ENCODE measurements at places on chromosomes 5 and 9.

DNA sequence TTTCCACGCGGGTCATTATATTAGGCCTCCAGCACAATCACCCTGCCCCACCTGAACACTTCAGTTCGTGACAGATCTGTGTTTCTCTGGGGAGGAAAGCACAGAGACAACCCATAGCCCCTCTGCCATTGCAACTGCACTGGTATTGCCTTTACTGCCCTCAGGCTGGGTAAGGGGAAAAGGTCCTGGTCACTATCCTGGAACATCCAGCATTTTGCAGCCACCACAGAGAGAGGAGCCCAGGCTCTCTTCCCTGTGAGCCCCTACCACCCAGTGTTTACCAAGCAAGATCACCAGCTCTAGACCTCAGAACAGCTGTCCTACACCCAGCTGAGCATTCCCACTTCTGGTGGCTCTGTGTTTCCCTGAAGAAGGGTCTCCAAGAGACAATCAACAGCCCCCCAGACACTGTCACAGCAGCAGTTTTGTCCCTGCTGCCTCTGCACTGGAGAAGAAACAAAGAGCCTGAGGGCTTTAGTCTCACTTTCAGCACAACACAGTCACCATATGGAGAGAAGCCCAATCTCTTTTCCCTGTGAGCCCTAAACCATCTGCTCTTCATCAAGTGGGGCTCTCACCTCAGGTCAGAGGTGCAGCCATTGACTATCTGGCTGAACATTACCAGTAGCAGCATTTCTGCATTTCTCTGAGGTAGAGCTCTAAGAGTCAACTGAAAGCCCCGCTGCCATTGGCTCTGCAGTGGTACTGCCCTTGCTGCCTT lies 655.2 kb upstream of the FAM174A start:
- DNase-seq, result no peak

- DNase-seq, result no peak
These were observed 22.7 kb downstream of the CHD1 start for GRCh38 chr5:98905857-98906688.

DNA sequence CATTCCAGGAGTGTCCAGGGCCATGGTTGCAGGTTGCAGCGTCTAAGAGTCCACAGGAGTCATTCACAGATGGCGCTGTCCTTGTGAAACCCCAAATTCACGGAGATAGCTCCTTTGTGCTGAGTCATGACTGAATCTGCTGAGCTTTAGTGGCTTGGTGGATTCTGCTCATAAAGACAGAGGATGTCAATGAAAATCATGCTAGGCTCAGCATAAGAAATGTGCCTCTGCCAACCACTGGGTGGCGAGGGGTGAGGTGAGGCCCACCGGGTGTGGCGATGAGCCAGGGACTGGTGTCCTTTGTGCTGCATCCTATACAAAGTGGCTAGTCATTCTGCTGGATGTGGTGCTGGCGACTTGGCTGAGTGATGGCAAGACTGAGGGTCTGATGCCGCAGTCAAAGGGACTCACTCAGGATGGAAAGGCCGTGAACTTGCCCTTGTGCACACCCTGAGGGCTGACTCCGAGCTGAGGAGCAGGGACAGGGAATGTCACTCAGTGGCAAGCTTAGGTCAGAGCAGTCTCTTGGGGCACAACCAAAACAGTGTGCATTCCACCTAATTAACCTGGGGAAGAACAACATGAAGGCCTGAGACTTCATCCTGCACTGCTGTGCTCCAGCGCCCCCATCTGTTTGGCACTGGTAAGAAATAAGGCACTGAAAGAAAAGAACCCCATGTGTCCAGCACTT lies 71.5 kb downstream of the DAP start:
- peak; percentile 85 for DNase-seq

DNA sequence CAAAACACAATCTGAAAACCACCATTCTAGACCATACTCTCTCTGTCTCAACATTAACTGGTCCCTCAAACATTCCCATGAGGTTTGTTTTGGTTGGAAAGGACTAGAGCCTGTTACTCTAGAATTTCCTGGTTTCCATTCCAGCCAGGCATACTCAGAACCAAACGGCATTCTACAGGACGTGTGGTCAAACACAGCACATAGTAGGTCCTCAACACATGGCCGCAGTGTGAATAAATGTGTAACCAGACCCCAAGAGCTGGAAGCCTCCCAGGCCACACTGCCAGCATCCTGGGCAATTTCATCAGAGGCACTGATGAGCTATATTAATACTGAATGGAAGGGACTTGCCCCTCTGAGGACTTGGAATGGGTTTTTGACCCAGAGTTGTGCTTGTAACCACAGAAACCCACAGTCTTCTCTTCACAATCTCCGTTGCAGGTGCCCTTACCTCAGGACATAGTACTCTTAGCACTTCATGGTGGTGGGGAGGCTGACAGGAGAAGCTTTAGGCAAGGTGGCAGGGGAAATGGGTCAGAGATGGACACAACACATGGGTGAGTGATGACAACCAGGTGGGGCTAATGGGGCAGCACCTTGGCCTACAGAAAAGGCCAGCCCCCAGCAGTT lies 66.0 kb downstream of the ZNF366 start:
- DNase-seq, result no peak

DNA sequence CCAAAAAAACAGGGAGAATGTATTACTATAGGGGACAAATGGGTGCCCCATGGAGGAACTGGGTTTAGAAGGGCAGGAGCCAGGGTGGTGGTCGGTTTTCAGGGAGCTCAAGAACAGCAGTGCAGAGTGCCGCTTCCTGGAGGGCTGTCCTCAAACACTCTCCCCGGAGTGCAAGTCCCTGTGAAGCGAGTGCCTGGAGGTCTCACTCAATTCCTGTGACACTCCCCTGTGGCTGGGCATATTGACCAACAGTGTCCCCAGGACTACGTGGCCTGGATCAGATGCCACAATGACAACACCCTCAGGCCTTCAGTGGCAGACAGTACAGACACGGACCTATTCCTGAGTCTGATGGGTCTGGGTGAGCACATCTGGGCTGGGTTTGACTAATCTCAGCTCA lies 412.1 kb upstream of the IRX2 start:
- DNase-seq, result no peak

GRCh38 chr9:14300040-14300439 lies 13.9 kb downstream of the NFIB start:
- DNase-seq, result no peak

- no peak for DNase-seq
These were observed 39.5 kb upstream of the GLRX start for GRCh38 chr5:95861864-95862561.

DNA sequence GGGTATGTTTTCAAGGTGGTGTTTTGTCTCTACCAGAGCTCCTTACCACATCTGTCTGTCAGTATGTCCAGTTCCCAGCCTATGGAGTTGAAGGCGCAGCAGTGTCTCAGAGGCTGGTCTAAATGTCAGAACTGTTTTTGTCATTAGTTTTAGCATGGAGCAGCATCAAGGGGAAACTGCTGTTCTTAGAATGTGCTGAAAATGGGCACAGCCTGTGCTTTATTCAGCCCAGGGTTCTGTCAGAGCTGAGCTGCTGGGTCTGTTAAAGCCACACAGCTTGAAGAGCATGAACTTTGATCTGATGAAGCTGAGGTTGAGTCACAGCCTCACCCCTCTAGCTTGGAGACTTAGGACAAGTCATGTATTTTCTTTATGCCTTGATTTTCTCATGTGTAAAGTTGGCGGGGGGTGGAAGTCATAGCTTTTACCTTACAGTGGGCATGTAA lies 71.9 kb downstream of the RALGPS1 start:
- DNase-seq, result no peak

DNA sequence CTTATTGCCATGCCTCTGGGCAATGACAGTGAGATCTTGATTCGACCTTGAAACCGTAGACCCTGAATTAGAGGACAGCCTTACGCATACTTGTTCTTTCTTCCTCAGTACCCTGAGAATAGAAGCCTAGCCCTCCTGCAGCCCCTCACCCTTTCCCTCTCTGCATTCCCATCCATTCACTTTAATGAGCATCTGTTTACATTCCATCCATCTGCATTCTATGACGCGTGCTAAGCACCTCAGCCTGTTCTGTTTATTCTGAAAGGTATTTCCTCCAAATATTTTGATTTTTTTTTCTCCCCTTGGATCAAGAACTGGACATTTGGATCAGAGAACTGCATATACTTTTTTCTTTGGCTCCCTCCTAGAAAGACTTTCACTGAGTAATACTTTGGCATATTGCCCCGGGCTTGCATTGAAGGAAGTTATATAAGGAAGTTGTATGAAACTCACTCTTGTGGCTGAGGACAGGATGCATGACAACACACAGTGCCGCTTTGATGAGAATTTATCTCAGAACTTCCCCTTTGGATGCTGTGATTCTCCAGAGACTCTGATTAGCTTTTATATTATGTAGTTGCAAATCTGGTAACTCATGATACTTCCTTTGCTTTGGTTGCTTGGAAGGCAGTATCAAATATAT lies 15.7 kb downstream of the TMEM8B start:
- peak; percentile 19 for DNase-seq

- DNase-seq, result no peak
These were observed 10.0 kb downstream of the SPINK4 start for GRCh38 chr9:33249983-33250382.

GRCh38 chr5:9350301-9350797 lies 195.5 kb downstream of the SEMA5A start:
- DNase-seq, result no peak

DNA sequence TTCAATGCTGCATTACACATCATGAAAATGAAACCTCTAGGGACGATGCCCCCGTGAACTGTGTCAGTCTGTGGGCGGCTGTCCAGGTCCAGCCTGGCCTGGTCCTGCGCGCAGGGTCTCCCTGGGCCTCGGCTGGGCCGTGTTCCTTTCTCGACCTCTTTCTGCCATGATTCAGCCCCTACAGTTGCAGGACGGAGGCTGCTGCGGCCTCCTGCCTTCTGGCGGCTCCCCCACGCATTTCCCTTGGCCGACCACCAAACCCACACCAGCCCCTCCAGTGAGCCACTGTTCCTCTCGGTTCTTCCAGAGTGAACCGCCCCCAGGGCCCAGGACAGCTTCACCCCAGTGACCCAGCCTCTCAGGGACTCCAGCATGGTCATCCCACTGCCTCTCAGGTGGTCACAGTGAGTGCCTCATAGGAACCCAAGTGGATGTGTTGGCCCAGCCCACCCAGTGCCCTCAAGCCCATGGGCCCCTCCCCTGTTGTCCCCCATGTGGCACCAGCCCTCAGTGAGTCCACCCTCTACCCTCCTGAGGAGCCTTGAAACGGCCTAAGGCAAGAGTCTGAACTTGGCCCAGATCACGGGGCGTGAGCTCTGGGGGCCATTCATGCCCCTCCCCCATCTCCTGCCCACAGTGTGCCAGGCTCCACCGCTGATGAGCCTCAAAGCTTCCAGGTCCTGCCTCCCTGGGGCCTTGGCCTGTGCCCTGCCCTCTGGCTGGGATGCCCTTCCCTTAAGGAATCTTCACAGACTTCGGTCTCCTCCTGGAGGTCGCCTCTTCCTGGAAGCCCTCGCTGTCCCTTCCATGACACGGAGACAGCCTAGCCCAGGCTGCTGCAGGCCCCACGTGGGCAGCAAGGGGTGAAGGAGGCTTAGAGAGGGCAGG lies 10.0 kb upstream of the CLIC3 start:
- no peak for DNase-seq

GRCh38 chr5:125346316-125346715 lies 599.9 kb upstream of the ZNF608 start:
- DNase-seq, result no peak

DNA sequence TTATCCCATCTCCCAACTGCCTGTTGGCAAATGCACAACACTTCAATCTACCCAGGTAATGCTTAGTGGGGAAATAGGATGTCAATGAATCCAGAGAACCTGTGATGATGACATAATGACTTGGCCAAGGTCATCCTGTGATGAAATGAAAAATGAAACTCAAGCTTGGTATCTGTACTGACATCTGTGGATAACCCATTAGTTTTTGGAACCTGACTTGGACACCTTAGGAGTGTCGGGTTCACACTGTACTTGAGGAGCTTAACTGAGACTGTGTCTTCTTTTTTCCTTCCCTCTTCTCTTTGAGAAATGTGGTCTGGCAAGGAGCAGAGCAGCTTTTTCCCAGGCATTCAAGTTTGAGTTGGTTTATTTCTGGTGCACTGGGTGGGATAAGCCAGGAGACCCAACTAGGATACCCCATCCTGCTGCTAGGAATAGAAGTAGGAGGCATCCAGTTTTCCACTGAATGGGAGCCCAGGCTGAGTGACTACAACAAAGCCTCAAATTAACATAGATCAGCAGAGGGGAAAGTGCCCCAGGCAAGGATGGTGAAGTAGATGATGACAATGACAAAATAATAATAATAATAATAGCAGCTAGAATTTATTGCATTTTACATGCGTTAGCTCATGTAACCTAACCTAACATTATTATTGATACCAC lies 72.1 kb downstream of the ADRB2 start:
- no peak for DNase-seq

DNA sequence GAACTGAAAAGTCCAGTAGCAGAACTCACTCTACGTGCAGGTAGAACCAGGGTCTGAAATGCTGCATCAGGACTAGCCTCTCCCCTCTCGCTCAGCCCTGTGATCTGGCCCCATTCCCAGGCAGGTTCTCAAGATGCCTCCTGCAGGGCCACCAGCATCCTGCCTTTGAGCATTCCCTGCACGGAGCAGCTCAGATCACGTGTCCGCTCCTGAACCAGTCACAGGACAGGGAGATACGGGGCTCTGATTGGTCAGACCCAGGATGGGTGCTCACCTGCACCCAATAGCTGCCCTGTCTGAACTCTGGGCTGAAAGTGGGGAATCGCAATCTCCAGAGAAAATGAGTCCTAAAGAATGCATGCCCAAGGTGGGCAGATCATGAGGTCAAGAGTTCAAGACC lies 50.8 kb downstream of the NEURL1B start:
- no peak for DNase-seq

GRCh38 chr9:16725066-16725465 lies 145.4 kb downstream of the BNC2 start:
- DNase-seq, result no peak

Data from ELF-1 (cell line).